NCI-H2081 (cell line): ENCODE measurements at places on chromosomes 2 and 18.

GRCh38 chr2:173021939-173022371 is 53.7 kb upstream of the MAP3K20 start:
- no peak for DNase-seq

DNA sequence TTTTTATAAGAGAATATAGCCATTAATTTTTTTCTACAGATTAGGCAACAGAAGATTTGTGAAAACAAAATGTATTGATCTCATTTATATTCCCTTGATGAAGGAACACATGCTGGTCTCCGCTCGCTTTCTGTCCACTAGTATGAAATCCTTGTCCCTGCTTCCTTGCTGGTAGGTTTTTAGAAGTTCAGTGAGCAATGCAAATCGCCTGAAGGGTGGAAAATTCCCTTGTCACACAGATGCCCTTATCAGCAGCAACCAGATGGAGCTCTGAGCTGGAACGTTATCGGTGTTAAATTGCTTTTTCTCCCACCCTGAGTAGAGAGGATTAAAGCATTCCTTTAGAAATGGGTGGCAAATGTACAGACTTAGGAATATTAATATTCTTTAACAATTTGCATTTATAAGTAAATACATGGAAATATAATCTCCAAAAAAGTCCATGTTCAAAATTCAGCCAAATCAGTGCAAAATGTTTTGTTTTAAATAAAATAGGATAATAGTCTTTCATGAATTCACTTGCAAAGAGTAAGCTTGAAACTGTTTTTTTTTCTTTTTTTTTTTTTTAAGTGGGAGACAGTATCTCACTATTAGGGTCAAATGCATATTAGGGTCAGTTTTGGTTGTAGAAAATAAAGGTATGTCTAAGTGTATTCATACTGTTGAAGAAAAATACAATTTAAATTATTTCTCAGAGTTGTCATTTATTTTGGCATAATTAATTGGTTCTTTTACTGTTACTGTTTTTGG is 164.0 kb upstream of the MYO3B start:
- DNase-seq, result no peak

DNA sequence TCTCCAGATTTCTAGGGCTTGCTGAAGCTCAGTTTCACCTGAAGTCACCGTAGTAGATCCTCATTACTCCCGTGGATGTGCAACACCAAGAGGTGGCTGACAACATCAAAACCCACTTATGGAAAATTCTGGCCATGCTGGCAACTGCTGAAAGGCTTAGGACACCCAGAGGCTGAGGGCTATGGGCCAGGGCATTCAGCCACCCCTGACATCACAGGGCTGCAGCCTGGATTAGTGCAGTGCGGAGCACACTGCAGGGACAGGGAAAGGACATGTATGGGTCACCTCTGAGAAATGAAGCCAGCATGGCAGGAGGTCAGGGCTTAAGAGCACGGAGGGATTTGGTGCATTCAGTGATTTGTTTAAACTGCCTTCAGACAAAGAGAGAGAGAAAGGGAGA is 300.6 kb downstream of the TDRD15 start:
- no peak for DNase-seq

- DNase-seq, result no peak
These were observed 59.0 kb downstream of the BARD1 start for GRCh38 chr2:214750529-214750928.

GRCh38 chr2:58710795-58711279 is 469.7 kb upstream of the FANCL start:
- DNase-seq, result no peak
